Suppressor macrophage treated with lipopolysaccharide for 1 hour (primary cell): ENCODE measurements at places on chromosomes 2 and 18.

- no peak for DNase-seq
Measured at GRCh38 chr2:205568620-205569019, 113.7 kb upstream of the NRP2 start.

- DNase-seq: no peak
Measured at GRCh38 chr2:208595386-208596275, 189.0 kb downstream of the PTH2R start.

DNA sequence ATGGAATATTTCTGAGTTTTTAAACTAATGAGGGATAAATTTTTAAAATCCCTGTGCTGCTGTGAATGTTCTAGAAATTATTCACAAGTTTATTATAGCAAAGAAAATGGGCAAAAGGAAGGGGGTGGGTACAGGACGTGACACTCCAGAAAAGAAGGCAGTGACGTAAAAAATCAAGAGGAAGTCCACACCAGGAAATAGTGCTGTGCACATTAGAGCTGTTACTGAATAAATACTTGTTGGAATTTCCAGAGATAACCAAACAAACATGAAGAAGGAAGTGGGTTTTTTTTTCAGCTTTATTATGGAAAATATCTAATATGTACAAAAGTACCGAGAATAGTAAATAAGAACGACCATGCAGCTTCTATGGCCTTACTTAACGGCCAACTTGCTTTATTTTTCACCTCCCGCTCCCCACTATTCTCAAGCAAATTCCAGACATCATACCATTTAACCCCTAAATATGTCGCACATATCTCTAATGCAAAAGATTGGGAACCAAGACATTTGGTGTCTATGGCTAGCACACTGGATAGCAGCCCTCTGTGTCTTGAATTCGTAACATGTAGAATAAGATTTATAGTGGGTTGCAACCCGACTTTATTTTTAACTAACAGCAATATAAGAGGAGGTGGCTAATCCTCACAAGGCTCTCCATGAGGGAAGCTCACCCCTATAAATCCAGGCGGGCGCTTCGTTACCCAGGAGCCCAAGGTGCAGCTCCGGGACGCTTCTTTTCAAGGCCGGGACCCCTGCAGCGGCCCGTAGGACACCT lies 580 bp upstream of the NDUFV2 start:
- peak; percentile 94 for DNase-seq

- DNase-seq: no peak
Measured at GRCh38 chr2:19806591-19806990, 95.2 kb downstream of the TTC32 start.
